ENCODE measurements at places on chromosomes 4 and X. TPM values are rescaled to one million over a fixed set of nuclear protein-coding genes. Genes with fewer than 3 reads are reported as not detected.

PALLD gene
- 458 TPM for total RNA-seq

SPANXN2 gene
- not detected for total RNA-seq

TREX2 gene
- total RNA-seq: not detected

DNA sequence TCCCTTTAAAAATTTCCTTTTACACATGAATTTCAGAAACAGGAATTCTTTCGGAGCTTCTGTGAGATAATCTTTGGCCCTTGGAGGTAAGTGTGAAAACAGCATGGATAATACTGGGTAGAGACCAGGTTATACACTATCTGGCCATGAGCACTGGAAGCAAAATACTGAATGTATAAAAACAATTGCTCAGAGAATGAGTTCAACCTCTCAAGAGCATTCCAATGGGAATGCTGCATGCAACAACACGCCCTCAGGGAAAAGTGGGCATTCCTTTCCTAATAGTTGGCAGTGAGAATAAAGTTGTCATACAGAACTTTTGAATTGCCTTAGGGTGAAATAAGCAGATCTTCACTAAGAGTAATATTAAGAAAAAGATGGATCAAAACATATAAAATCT is 574.8 kb upstream of the DIPK2B start:
- no peak for DNase-seq

DNA sequence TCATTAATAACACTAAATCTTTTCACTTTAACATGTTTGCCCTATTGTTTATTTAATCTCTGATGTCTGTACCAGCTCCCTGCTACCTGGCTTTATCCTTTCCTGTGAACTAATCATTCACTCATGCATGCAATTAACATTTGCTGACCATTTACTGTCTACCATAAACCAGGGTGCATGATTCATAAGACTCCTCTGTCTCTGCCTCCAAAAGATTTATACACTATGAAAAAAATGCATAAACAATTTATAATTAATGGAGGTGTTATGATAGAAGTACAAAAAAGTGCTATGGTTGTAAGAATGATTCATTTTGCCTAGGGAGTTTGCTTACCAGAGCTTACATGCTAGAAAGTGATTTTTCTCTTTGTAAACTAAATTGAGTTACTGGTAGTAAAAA is 24.5 kb upstream of the CPEB2 start:
- no peak for DNase-seq

DNA sequence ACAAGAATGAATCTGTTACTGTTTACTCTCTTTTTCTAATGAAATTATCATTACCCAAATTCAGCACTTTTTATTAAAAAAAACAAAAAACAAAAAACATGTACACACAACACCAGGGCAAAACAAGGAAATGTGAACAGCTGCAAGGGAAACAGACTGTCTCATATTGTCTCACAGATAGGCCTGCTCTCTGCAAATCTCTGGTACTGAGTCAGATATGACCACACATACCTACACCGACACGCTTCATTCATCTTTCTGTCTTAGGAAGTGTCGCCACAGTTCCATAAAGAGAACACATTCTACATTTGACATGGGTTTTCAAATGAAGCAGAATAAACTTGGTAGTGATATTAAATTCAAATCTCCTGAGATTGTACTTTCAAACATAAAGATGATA is 92.2 kb upstream of the GPR34 start:
- no peak for DNase-seq

GRCh38 chr4:174192943-174193342 is 90.5 kb downstream of the FBXO8 start:
- no peak for DNase-seq

DNA sequence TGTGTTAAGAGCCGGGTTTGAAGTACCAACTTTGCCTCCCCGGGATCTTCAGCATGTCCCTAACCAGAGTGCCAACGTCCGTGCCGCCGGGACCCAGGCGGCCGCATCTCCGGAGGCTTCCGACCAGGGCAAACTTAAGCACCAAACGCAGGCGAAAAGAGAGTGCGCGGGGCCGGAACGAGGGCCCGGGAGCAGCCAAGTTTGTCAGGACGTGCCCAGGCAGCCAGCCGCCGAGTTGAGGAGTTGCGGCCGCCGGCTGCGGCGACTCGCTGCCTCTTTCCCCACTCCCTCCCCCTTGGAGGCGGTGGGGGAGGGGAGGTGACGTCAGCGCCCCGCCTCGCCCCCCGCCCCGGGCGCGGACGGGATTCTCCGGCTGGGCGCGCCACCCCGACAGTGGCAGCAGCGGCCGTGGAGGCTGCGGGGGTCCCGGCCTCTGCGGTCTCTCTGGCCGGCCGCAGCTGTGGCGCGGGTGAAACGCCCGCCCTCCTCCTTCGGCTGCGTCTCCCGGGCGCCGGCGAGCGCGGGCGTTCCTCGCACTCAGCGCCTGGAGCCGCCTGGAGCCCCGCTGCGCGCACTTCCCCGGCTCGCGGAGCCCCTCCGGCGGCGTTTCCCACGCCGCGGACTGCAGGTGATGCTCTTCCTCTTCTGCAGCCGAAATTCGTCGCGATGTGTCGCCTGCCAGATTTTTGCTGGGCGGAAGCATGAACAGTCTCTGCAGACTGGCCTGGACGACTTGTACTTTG is 2.9 kb upstream of the FAT1 start:
- DNase-seq: peak; percentile 70

DNA sequence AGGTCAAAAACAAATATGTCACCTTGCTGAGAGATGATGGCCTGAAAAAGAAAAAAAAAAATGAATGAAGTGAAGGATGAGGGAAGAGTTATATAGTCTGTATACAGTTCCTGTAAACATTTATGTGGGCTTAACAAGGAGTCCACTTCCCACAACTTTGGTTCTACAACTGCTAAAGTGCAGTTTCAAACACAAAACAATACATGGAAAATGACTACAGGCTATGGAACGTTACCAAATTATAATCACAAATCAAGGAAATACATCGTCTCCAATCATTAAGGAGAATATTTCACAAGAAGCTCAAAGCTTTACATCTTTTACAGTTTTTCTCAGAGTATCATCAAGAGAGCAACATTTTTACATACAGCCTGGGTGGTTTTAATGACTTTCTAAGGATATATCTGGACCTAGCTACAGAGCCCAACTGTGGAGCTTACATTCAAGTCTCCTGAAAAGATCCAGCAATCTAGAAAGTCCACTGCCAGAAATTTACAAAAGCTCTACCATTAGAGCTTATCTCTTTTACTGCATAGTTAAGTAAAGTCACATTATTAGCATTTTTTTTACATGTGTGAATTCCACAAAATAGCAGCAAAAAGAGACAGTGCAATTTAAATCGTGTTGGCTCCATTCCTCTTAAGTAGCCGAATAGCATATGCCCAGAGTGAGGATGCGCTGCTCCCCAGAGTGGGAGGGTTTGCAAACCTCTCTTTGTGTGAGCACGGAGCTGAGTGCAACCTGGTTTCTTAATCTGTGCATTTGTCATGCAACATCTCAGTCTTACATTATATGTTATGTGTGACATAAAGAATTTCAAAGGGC is 128.3 kb downstream of the MANBA start:
- no peak for DNase-seq

DNA sequence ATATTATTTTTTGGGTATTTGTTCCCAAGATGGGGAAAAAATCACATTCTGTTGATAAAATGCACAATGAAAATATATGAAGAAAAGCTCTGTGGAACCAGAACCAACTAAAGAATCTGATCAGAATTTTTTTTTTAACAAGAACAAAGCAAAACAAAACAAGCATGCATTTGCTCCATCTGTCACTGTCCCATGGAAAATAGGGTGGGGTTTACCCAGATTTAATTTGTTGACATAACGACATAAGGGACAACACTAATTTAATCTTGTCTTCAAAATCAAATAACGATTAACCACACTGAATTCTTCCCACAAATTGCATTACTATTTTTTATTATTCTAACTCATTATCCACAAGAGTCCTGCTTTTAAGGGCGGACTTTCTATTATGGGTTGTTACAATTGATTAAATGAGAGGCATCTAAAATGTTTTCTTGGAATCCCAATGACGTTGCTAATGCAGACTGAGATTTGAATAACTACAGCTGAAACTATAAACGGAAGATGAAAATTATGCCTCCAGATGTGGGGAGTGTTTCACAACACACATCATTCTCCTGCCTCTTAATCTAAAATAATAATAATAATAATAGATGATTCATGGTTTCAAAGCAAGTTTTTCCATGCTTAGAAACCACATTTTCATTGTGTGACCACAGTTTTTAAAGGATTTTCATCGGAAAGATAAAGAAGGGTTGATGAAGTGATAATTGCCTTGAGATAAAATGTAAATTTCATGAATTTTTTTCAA is 307.0 kb upstream of the CPEB2 start:
- no peak for DNase-seq

DNA sequence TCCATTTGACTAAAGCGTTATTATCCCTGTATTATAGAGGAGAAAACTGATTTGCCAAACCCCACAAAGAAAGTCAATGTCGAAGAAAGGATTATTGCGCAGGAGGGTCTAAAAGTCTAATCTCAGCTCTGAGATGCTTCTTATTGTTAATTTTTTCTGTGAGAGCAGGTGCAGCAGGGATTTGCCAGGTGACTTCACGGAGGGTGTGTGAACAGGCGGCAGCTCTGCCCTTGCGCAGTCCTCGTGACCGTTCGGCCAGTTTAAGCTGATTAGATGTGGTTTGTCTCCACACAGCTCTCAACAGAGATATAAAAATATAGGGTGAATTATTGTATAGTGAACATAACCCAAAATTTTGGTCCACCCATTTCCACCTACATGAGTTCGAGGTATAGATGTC is 28.5 kb downstream of the TENM3 start:
- DNase-seq: no peak

GRCh38 chrX:136049608-136050007 is 64.4 kb downstream of the SLC9A6 start:
- no peak for DNase-seq

DNA sequence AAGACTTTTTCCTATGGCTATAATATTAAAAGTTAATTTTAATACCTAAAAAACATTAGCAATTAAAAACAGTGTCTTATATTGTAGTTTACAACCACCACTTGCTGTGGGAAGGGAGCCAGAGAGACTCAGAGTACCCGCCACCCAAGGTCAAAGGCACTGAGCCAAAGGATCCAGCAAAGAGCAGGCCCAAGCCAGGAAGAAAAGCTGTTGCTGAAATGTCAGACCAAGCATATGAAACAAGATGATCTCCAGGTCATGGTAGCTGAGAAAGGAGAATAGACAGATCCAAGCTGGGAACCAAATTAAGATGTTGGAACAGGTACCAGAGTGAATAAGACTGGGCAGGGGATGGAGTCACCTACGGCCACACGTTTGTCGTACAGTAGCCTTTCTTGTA is 18.8 kb upstream of the ATOH1 start:
- DNase-seq: no peak

- DNase-seq: no peak
Observed at GRCh38 chr4:55296096-55296495, 49.9 kb upstream of the SRD5A3 start.

DNA sequence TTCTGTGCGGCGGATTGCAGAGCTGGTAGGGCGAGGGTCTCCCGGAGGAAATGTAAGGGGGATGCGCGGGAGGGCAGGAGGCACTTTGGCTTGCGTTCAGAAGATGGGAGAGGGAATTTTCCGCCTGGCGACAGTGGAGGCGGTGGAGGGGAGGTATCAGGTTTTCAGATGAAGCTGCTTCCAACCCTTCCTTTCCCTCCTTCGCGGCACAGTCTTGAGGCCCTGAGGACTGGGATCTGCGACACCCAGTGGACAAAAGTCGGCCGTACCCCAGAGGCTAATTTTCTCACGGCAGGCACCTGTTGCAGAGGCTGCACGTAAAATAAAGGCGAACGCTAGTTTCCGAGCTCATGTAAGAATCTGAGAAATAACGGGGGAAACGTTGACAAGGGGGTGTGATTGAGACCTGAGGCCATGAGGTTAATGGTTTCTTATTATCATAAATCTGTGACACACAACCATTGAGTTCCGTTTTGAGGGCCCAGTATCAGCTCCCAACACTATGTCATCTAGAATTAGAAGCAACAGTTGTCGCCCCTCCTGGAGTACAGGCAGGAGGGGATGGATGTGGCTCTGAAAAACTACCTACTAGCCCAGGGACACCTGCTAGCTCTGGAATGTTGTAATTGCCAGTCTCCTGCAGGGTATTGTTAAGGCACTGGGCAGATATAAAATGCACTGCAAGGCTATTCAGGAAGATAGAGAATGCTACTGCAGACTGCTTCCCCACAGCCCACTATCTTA is 1.1 kb downstream of the ZCCHC18 start:
- peak; percentile 47 for DNase-seq

GRCh38 chr4:17719106-17719505 is 62.3 kb downstream of the FAM184B start:
- DNase-seq: no peak

DNA sequence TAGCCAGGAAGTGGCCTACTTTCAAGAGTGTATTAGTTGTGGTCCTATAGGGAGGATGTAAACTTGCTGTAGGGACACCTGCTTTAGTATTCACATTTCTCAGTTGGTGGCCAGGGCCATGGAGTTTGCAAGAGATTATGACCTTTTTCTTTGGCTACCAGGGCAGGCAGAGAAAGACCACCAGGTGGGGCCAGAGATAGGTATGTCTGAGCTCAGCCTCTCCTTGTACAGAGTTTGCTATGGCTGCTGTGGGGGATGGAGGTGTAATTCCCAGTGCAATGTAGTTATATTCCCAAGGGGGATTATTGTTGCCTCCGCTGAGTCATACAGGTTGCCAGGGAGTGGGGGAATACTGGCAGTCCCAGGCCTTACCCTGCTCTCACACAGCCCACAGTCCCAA is 26.3 kb upstream of the DACH2 start:
- no peak for DNase-seq

DNA sequence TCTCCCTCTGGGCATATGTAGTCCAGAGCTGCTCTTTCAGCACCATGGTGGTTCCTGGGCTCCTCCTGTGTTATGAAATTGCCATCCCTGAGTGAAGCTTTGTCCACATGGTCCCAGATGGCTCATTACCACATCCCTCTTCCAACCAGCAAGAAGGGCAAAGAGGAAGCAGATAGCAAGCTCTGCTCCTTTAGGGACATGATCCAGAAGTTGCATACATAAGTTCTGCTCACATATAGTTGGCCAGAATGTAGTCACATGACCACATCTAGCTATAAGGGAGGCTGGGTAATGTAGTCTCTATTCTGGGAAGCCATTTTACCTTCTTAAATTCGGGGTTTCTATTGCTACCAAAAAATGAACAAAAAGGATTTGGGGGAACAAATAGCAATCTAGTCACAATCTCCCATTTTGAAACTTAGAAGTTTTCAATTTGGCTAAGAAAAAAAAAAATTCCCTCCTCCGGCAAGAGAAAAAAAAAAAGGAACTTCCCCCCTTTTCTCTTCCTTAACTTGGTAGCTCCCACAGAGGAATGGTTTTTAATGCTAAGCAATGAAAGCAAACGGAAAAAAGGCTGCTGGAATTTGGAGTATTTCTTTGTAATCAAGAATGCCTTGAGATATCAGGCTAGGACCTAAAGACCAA is 88.2 kb upstream of the USP9X start:
- DNase-seq: no peak

Data from uterus (tissue), 4 donors.